Endodermal cell (in vitro differentiated cells): ENCODE measurements at places on chromosomes 5 and 9. TPM values are rescaled to one million over a fixed set of nuclear protein-coding genes. Genes with fewer than 3 reads are reported as not detected.

Gene AQP3
- 2.5 to 4.5 TPM (median 2.7 TPM) in 3 replicates for total RNA-seq

GRCh38 chr5:161078793-161079192, 226.8 kb upstream of the ATP10B start:
- no peak overlapping the region for H3K27ac ChIP-seq
- H3K36me3 ChIP-seq: no peaks in the 10 kb centered on the region
- H3K4me1 ChIP-seq: no peaks in the 10 kb centered on the region
- H3K4me3 ChIP-seq: no peak overlapping the region
- DNase-seq: no peak

DNA sequence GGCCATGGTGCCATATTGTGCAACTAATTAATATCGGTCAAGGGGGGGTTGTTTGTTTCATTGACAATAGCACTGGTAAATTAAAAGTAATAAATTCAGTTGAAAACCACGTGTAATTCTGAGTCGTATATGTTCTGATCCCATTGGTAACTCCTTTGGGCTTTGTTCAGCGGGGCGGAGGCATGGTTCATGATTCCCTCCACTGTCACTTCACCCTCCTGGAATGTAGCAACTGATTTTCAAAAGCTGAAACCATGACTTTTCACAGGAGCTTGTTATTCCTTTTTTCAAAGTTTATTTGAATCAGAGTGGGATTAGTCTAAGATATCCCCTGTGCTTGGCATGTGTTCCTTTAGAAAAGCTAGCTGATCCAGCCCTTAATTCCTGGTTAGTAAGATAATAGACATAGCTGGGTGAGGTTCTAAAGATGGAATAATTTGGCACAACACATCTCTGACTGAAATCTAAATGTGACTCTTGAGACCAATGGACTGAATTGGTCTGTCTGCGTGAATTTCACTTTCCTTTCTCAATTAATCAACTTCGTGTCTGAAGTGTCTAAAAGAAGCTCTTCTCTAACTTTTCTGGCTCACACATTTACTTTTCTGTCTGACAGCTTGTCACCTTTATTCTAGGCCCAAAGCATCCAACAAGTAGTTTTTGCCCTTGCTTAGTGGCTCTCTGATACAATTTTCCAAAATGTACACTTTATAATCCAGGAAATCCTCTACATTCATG, 185.7 kb upstream of the VCAN start:
- no peak for DNase-seq
- no peak overlapping the region for H3K27ac ChIP-seq
- no peaks in the 10 kb centered on the region for H3K36me3 ChIP-seq

Gene LVRN
- total RNA-seq: 0.38 to 2.0 TPM (median 0.48 TPM) in 3 replicates

DNA sequence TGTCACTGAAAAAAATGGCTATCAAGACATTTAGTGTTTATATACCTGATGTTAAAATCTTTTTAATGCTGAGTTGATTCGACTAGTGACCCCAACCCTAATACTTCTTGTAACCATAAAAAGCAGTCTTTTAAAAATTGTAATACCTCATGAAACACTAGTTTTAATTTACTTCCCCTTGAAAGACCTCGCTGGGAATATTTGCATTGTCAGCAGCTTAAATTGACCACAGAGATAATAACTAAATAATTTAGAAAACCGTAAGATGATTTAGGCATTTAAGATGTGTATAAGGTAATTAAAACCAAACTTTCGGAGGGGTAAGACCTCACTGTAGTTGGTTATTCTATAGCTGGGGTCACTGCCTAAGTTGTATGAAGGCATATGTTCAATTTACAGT, 89.8 kb downstream of the FGF10 start:
- H3K4me1 ChIP-seq: no peaks in the 10 kb centered on the region
- H3K36me3 ChIP-seq: no peaks in the 10 kb centered on the region
- H3K27me3 ChIP-seq: no peaks in the 10 kb centered on the region
- no peak for DNase-seq
- no peak overlapping the region for H3K4me3 ChIP-seq

DNA sequence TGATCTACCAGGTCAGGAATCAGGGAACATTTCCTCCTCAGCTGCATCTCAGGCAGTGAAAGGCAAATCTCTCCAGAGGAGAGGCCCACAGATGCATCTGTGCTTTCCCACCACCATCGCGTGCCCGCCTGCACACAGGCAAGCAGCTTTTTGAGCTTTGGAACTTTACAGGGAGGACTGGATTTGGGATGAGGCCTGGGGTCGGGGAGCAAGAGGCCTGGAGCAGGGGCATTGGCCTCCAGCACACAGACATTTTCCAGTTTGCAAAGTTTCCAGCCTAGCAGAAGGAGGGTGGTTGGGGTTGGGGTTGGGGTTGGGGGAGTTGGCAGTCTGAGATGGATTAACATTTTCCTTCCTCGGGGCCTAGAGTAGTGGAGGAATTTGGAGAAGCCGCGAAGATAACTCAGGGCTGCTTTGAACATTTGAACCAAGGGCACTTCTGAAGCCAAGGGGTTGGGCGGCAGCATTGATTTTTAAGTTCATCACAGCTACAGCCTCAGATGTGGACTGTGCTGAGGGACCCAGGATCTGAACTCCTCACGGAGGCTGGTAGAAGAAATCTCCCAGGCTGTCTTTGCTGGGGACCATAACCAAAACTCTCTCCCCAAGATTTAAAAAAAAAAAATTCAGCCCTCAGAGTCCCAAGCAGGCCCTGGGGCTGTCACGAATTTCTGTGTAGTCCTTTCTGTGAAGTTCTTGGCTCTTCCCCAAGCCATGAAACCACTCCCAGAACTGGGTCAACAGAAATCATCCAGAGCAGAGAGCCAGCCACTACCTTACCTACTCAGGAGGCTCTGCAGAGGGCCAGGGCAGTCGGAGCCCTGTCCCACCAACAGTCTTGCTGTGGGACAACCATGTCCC, 25.6 kb downstream of the C5orf15 start:
- no peaks in the 10 kb centered on the region for H3K27me3 ChIP-seq
- no peak overlapping the region for H3K4me3 ChIP-seq
- no peak overlapping the region for H3K27ac ChIP-seq
- DNase-seq: peak; percentile 17

- H3K4me3 ChIP-seq: no peak overlapping the region
- no peaks in the 10 kb centered on the region for H3K36me3 ChIP-seq
- H3K27me3 ChIP-seq: no peaks in the 10 kb centered on the region
- DNase-seq: no peak
- H3K27ac ChIP-seq: no peak overlapping the region
Observed at GRCh38 chr5:66793049-66793448, 196.9 kb downstream of the MAST4 start.

DNA sequence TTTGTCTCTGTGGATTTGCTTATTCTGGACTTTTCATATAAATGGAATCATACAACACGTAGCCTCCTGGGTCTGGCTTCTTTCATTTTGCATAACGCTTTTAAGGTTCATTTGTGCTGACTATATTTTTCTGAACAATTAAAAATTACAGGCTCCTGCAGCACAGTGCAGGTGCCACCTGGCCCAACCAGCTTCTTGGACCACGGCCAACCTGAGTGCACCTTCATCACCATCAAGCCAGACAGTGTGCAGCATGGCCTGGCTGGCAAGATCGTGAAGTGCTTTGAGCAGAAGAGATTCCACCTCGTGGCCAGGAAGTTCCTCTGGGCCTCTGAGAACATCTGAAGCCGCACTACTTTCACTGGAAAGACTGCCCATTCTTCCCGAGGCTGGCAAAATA, 53.5 kb upstream of the COL15A1 start:
- no peak overlapping the region for H3K27ac ChIP-seq
- no peak overlapping the region for H3K4me3 ChIP-seq
- no peak for DNase-seq
- no peaks in the 10 kb centered on the region for H3K27me3 ChIP-seq

DNA sequence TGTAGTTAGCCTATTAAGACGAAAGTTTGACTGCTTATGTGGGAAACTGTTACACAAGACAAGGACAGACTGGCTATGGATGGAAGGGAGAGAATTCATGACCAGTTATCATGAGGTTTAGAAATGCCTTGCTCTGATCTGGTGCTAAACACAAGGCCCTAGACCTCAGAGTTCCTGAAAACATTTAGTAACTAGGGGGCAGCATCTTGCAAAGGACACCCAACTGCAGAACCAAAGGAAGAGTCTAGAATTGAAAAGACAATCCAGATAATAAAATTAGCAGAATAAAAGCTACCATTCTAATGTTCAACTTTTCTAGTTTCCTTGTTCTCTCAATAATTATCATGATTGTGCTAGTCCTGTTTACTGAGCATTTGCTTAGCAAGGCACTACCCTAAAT, 130.5 kb upstream of the GPR151 start:
- no peak overlapping the region for H3K4me3 ChIP-seq
- DNase-seq: no peak
- no peak overlapping the region for H3K27ac ChIP-seq
- no peaks in the 10 kb centered on the region for H3K4me1 ChIP-seq

- H3K27ac ChIP-seq: no peak overlapping the region
- DNase-seq: no peak
- H3K4me1 ChIP-seq: no peaks in the 10 kb centered on the region
- H3K4me3 ChIP-seq: no peak overlapping the region
Observed at GRCh38 chr5:40383749-40384651, 295.7 kb upstream of the PTGER4 start.

DNA sequence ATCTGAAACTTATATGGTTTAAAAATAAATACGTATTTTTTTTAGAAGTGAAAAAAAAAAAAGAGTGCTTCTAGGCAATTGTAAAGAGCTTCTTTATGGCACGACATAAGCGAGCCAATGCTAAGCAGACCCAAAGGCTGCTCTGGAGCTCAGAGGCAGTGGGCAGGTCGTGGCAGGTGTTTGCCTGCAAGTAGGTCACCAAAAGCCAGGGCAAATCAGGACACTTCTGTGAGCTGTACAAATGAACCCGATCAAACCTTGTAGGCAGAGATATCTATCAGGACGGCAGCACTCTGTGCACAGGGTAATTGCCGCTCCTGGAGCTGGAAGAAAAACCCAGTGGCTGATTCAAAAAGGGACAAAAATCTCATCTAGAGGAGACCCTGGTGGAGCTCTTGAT, 75.9 kb downstream of the IRX2 start:
- H3K4me1 ChIP-seq: no peaks in the 10 kb centered on the region
- H3K27ac ChIP-seq: no peak overlapping the region
- H3K36me3 ChIP-seq: no peaks in the 10 kb centered on the region
- peak; percentile 5 for DNase-seq
- H3K4me3 ChIP-seq: no peak overlapping the region
- H3K27me3 ChIP-seq: no peaks in the 10 kb centered on the region

Gene SAXO1
- total RNA-seq: 0.42 to 1.2 TPM (median 0.90 TPM) in 3 replicates

- H3K4me1 ChIP-seq: peaks cover 4% of the 10 kb centered on the region
- no peak for DNase-seq
- no peak overlapping the region for H3K27ac ChIP-seq
- peaks cover 32% of the 10 kb centered on the region for H3K36me3 ChIP-seq
- no peak overlapping the region for H3K4me3 ChIP-seq
Observed at GRCh38 chr5:177507596-177508220, 1.9 kb downstream of the DOK3 start.

DNA sequence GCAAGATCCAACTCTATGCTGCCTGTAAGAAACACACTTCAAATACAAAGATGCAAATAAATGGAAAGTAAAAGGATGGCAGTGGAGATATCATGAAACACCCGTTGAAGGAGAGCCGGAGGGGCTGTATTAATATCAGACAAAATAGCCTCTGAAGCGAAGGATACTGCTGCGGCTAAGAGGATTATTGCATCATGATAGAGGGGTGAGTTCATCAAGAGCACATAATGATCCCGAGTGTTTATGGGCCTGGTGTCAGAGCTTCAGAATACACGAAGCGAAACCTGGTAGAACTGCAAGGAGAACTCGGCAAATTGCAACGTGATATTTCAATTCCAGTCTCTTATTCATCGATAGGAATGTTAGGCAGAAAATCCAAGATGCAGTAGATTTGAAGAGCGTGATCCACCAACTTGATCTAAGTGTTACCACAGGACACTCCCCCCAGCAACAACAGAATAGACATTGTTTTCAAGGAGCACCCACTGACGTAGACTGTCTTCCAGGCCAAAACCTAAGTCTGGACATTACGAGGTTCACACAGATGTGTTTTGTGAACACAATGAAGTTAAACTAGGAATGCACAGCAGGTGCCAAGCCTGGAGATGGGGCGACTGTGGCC, 27.7 kb upstream of the QSOX2 start:
- H3K4me1 ChIP-seq: no peaks in the 10 kb centered on the region
- DNase-seq: no peak
- H3K27ac ChIP-seq: no peak overlapping the region
- H3K36me3 ChIP-seq: no peaks in the 10 kb centered on the region
- H3K4me3 ChIP-seq: no peak overlapping the region

DNA sequence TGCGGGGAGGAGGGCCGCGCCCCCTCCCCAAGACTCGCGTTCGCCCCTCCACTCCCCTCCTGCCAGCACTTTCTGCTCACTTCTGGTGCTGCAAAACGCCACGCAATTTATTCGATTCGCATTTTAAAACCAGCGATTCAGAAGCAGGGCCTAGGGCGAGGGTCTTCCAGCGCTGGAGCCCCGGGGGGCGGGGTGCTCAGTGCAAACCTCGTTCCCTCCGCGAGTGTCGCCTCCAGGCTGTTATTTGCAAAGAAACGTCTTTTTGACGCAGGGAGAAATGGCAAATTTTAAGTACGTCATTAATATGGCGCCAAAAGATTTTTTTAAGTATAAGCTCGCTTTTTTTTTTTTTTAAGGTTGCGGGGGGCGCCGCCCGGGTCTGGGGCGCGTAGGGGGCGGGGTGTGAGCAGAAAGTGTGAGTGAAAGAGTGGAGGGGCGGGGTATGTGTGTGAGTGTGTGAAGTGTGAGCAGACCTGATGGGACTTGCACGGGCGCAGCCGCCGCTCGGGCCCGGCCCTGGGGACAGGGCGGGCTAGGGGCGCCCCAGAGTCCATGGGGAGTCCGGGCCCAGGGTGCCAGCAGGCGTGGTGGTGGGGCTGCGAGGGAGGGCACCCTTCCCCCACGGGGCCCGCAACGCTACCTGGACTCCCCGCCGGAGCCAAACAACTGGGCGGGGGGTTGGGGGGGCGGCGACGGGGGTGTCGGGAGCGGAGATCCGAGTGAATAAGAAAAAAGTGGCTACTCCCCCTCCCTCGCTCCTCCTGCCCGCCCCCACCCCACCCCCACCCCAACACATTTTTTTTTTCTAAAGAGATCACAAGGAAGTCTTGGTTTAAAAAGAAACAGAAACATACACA, at the start of gene JADE2:
TSS of gene JADE2 (plus strand) at position 845 of the 857 bp plus-strand sequence. CDS start 10,188 bp downstream, outside the sequence.
- peaks cover 12% of the 10 kb centered on the region for H3K4me1 ChIP-seq
- DNase-seq: peak; percentile 82
- H3K36me3 ChIP-seq: no peaks in the 10 kb centered on the region
- no peak within 1 kb of the TSS for H3K27ac ChIP-seq
- H3K4me3 ChIP-seq: peak within 1 kb of the TSS; percentile 95
- no peaks in the 10 kb centered on the region for H3K27me3 ChIP-seq

Gene SEMA4D
- 29.3 to 51.0 TPM (median 49.2 TPM) in 3 replicates for total RNA-seq

DNA sequence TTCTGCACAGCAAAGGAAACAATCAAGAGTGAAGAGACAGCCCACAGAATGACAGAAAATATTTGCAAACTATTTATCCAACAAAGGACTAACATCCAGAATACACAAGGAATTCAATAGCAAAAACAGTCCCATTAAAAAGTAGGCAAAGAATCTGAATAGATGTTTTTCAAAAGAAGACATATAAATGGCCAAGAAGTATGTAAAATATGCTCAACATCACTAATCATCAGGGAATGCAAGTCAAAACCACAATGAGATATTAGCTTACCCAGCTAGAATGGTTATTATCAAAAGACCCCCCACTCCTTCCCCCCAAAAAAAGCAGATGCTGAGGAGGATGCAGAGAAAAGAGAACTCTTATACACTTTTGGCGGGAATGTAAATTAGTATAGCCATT, 13.4 kb upstream of the OR13C8 start:
- H3K27ac ChIP-seq: no peak overlapping the region
- H3K4me3 ChIP-seq: no peak overlapping the region
- no peaks in the 10 kb centered on the region for H3K27me3 ChIP-seq
- no peak for DNase-seq
- H3K4me1 ChIP-seq: no peaks in the 10 kb centered on the region
- H3K36me3 ChIP-seq: no peaks in the 10 kb centered on the region

Gene NCS1
- 27.9 to 47.7 TPM (median 47.0 TPM) in 3 replicates for total RNA-seq

Gene ARID3C
- total RNA-seq: 0.16 and 0.31 TPM in 2 replicates

Gene SKP1
- total RNA-seq: 361 to 427 TPM (median 380 TPM) in 3 replicates
